ENCODE measurements at places on chromosomes 7 and 10.

DNA sequence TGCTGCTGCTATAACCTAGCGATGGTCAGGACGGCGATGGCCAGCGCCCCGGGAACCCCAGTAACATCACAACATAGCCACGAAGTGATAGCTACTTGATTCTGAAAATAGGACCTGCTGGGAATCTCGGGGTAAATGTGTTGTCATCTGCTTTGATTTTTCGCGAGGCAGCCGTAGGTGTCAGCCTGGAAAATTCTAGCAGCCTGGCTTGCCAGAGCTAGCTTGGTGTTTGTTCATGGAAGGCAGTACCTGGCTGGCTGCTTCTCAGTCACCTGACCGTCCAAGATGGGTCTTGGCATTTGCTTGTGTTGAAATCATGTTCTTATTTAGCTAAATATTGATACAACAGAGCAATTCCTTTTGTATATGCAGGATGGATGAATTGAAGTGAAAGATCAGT is 82.4 kb upstream of the BTBD16 start:
- DNase-seq: no peak

DNA sequence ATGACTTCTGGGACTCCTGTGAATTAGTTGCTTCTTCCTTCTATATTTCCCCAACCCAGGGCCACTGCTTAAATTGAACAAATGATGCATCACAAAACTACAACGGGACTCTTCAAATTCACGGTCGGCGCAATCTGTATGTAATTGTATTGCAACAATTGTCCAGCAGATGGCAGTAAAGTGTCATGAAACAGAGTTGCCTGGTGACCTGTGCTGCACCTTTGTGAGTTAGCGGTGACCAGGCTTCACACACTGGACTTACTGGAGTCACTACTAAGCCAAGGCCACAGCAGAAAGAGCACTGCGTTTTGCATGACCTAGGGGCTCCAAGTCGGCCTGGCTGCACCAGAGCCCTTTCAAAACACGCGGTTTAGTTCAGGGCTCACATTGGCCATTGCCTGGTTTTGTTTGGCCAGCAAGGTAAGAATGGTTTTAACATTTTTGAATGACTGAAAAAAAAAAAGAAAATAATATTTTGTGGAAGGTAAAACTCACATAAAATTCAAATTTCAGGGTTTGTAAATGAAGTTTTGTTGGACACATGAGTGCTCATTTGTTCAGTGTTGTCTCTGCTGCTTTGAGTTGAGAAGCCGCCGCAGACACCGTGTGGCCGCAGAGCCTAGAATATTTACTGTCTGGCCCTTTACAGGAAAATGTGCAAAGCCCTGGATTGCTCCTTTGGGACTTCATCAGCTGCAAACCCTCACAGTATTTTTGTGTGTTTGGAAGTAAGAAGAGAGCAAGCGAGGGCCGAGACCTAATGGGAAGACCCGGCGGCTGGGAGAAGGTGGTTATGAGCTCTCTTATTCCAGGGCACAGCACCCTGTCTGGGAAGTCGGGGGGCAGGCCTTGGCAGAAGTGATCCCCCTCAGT is 23.2 kb upstream of the ZNF32 start:
- DNase-seq: peak; percentile 12

DNA sequence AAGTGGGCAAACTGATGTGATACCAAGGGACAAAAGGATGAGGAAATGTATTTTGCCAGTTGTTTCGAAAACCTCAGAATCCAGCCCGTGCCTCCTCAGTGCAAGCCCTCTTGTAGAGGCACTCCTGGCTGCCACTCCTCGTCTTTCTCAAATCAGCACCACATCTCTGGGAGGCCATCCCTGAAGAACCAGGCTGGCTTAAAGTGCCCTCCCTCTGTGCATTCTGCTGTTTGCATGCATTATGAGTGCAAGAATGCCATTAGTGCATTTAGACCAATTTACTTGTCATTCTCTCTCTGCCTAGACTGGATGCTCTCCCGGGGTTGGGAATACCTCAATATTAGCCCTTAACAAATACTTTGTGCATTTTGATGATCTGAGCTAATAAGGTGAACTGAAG is 19.9 kb upstream of the FAM180A start:
- no peak for DNase-seq

DNA sequence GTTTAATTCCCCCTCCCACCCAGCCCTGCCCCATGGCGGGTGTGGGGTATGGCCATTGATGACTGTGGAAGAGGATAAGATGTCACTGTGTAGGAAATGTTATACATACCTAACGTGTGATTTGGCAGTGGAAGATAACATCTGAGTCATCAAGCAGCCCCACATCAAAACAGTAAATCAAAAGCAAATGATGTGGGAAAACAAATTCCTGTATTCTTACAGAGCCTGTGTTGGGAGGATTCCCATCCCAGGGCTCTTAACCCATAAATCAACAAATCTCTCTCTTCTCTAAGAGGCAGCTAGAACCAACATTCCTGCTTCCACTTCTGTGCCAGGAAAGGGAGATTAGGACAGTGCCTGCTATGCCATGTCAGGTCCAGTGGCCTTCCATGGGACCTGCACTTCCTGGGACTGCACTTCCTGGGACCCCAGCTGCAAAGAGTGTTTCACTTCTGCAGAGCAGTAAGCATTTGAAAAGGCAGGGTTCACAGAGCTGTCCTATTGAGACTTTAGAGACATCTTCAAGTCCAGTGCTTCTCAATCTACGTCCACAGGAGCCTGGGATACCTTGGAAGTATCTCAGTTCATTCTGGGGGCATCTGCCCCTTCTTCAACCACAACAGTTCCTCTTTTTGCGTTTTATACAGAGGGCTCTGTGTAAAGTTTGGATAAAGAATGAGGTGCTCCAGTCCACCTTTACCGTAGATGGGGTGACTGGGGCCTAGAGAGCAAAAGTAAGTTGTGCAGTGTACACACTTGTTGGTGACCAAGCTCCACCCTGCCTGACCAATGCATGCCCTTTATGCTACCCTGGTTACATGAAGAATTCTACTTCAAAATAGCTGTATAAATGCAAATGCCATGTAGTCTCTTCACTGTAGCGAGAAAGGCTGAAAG is 45.7 kb downstream of the ATXN7L1 start:
- no peak for DNase-seq

DNA sequence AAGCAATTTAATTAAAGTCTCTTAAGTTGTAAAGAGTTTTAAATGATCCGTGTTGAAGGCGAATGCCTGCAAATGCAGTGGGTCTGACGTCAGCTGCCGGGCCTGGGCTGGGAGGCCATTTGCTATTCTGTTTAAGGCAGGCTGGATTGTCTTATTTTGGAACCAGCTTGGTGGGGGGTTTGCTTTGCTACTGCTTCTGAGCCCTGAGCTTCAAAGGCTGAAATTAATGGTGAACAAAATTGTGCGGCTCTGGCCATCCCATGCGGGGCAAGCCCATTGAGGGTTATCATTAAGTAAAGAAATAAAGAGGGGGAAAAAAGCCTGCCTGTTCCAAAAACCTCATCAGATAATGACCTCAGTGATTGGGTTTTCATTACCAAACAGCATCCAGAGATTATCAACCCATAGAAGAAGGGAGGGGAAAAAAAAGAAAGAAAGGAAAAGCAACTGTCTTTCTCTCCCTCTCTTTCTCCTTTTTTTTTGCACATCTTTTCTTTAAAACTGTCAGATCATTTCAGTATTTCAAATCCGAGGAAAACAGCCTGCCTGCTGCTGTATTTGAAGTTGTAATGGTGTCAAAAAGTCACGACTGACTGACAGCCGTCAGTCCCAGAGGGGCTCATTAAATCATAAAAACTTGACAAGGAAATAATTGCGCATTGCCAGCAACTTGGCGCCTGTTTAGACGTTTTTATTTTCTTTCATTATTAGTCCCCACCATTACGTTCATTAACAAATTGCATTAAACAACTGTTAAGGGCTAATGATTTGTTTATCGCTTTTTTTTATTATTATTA is 131.9 kb upstream of the TCF7L2 start:
- no peak for DNase-seq

GRCh38 chr10:9579110-9579705 is 1438.5 kb upstream of the CELF2 start:
- DNase-seq: no peak

- no peak for DNase-seq
These were observed 124.4 kb downstream of the DOCK4 start for GRCh38 chr7:112081778-112082177.

- no peak for DNase-seq
These were observed 5.4 kb downstream of the IDI1 start for GRCh38 chr10:1043532-1043995.

DNA sequence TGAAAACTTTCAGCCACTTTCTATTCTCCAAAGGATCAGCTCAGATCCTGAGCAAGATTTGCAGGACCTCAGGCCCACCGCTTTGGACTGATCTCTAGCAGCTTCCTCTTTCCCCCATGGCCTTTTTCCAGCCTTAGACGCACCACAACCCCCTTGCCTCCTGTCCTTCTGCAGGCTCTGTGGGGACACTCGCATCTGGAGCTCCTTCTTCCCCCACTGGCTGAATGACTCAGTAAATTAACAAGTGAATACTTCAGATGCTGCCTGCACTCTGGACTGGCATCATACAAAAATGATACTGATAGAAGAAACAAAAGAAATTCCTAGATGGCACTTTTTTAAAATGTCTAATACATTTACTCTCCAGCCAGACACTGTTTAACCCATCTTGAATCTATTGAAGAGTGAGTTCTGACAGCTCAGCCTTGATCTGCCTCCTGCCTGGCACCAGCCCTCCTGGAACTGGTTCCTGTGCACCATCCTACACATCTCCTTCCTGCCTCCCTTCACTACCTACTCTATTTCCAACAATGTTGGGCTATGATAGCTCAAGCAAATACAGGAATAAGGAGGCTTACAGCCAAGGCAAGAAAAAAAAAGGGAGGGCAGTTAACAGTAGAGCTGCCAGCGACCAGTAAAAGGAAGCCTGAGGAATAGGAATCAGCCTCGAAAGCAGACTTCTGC is 3.3 kb downstream of the FRMPD2 start:
- no peak for DNase-seq

- no peak for DNase-seq
These were observed 110.4 kb downstream of the INSYN2A start for GRCh38 chr10:127085957-127086356.
